ENCODE measurements at places on chromosomes 2 and 18.
A peak's percentile ranks its signal among the peaks of the same experiment; 100 is the strongest.

GRCh38 chr2:10277293-10278028 is 25.2 kb upstream of the HPCAL1 start:
- DNase-seq = no peak

DNA sequence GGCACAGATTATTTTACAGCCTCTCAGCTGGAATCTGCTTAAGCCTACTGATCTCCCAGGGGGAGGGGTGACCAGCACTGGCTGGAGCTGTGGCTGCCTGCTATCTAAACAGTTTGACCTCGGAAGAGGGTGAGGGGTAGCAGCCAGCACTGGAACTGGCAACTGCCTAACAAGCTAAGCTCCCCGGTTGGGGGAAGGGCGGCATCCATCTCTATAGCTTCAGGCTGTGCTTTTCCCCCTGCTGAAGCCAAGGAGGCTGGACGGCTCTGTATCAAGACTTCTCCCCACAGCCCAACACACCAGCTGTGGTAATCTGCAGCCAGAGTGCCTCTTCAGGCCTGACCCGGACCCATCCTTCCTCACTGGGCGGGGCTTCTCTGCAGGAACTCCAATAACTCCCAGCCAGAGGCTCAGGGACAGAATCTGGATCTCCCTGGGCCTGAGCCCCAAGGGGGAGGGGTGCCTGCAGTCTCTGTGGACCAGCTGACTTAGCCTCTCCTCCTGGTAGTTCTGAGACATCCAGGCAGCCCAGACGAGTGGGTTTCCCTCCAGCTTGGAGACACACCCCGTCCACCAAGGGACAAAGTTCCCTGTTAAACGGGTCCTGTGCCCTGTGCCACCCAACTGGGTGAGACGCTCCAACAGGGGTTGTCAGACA is 560.2 kb downstream of the LRP1B start:
- no peak for DNase-seq

DNA sequence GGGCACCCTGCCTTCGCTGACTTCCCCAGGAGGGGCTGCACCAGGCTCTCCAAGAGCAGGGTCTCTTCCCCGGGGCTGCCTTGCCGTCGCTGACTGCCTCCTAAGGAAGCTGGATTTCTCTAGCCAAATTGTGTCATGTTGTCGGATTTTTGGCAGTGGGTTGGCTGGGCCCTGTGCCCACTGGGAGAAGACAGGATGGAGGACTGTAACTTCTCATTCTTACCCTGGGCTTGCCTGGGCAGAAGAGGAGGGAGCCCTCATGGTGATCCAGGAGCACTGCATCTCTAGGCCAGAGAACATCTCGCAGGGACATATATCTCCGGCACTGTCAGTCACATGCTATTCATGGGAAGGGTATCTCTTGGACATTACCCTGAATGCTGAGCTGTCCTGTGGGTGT is 6.3 kb downstream of the MYO7B start:
- DNase-seq = no peak

DNA sequence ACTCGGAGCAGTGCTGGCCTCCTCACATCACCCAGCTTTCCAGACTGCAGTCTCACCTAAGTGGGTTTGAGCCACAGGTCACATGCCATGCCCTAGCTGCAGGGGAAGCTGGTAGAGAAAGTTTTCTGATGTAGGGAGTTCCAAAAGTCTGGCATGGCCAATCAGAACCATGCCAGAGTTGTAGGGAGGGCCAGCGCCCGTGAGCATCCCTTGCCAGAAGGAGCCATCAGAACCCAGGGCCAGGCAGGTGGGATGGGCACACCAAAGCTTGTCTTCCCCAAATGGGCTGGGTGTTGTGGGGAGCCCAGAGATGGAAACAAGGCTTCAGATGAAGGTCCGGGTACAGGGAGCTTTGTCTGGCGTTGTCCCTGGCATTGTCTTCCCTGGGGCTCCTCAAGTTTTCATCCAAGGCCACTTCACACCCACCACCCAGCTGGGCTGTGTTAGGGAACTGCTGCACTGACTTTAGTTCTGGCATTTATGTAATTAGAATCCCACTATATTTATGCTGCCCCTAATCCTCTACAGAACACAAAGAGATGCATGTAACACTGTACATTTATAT is 247.9 kb downstream of the KLHL29 start:
- no peak for DNase-seq

DNA sequence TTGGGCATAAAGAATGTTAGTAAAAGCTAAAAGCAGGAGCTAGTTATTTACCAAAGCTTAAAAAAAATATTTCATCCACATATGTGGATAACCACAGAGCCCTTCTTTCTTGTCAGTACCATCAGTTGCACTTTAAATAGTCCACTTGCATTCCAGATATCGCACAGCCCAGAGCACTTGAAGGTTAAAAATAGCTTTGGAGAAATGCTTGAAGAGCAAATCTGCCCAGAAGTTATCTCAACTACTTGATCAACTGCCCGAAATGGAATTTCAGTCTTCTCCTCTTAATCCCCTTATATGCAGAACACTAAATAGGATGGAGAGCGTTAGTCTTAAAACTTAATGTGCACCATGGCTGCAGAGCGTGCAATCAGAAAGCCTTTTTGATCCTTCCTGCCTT is 148.3 kb downstream of the PLEKHA3 start:
- no peak for DNase-seq

DNA sequence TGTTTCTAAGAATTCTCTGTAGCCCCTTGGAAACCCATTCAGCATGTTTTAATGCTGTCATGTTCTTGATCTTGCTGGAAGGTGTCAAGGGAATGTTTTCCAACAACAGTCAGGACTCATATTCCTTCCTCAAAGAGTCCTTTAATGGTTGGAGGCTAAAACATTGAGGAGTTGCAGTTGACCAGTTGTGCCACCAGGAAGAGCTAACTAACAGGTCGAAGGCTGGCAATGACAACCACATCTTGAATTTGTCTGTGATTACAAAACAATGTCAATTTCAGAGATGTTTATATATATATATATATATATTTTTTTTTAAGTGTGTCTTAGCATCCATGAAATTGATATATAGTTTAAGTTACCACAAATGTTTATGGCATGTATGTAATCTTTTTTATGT is 151.5 kb downstream of the INO80D start:
- no peak for DNase-seq

GRCh38 chr2:48176876-48177275 is 270.6 kb upstream of the FBXO11 start:
- no peak for DNase-seq

GRCh38 chr2:109260886-109261700 is 132.1 kb downstream of the SH3RF3 start:
- DNase-seq = peak; percentile 66

DNA sequence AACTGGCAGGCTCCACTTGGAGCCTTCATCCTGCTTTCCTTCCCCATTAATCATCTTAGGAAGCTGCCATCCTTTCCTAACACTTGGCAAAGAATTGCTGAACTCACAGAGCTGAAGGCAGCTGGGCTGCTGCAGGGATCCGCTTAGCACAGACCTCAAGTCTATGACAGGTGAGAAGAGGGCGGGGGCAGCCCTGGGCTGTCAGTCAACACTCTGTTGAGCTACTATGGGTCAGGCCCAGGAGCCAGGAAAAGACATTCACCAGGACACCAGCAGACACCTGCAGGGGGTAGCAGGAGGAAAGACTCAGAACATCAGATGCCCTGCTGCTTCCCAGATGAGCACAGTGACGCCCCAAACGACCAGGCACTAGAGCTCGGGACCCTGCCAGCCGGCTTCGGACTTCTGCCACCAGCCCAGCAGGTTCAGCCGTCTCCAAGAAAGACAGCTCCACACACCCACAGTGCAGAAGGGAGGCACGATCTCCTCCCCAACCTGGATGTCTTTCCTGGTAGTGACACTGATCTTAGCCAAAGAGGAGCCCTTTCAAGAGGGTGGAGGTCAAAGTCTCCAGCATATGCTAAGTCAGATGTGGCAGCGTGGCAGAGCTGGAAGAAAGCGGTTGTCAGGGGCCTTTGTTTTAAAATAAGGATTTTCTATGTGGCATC is 55.2 kb downstream of the SNORC start:
- DNase-seq = no peak

DNA sequence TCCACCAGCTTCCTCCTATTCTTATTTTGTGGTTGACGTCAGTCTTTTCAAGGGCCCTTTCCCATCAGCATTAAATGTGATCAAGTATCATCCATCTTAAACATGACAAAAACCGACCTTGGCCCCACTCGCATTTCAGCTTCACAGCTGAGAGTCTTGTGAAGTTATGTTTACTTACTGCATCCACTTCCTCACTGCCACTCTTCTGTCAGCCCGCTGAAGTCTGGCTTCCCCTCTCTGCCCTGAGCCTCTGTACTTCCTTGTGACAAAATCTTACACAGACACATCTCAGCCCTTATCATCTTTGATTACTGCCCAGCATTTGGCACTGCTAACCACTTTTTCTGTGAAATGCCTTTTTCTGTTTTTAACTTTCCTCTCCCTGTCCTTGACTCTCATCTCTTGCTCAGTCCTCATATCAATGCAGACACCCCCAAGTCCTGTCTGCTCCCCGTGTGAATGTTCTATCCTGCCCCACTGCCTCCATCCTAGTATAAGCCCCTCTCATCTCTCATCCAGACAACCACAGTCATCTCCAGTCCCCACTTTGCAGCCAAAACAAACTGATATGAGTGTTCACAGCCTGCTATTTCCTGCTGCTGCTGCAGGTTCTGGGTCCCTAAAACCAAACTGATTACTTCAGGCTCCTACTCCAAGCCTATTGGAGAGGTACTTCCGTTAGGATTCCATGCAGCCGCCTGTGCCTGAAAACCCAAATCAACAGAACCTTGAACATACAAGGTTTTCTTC is 31.4 kb downstream of the FOSL2 start:
- no peak for DNase-seq

DNA sequence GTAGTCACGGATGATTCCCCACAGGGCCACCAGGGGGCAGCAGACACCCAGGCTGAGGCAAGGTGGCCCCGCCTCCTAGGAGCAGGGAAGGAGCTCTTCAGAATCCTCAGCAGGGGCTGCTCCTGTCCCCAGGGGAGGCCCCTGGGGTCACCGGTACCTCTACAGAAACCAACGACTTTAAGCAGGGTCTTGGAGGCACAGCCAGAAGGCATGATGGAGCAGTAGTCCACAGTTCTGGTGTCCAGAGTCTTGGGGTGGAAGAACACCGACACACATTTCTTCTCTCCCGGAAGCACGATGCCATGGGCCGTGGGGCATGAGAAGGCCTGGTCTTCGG is 11.5 kb downstream of the CFAP65 start:
- DNase-seq = peak; percentile 68

DNA sequence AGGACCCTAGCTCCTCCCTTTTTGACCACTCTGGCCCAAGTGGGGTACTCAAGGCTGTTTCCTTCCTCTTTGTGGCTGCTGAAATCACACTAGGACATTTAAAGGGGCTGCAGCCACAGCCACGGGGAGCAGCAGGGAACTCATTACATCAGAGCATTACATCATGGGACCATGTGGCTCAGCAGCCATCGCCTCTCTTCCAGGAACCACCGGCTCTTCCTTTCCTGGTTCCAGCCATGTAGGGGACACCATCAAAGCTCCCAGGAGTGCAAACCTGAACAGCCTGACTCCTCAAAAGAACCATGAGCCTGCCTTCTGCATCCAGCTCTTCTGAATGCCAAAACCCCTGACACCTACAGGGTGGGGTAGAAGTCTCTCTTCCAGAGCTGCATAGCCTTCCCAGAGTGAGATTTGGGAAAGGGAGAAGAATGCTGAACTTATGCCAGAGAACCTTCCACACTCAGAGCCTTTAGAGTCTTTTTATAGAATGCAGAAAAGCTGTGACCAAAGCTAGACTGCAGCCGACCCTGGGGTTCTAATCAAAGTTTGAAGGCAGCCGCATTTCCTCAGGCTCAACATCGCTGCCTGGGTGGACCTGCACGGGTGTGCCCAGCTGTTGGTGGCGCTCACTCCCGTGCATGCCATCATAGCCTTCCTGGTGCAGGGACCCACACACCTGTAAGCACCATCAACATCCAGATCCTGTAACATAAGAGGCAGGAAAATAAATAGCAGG is 121.7 kb downstream of the KLHL29 start:
- DNase-seq = no peak

- no peak for DNase-seq
These were observed 44.3 kb upstream of the EHBP1 start for GRCh38 chr2:62661263-62661635.

- DNase-seq = no peak
These were observed 19.5 kb upstream of the TNS1 start for GRCh38 chr2:218022131-218022850.

GRCh38 chr2:230202430-230203109 is 17.2 kb downstream of the SP110 start:
- DNase-seq = no peak

DNA sequence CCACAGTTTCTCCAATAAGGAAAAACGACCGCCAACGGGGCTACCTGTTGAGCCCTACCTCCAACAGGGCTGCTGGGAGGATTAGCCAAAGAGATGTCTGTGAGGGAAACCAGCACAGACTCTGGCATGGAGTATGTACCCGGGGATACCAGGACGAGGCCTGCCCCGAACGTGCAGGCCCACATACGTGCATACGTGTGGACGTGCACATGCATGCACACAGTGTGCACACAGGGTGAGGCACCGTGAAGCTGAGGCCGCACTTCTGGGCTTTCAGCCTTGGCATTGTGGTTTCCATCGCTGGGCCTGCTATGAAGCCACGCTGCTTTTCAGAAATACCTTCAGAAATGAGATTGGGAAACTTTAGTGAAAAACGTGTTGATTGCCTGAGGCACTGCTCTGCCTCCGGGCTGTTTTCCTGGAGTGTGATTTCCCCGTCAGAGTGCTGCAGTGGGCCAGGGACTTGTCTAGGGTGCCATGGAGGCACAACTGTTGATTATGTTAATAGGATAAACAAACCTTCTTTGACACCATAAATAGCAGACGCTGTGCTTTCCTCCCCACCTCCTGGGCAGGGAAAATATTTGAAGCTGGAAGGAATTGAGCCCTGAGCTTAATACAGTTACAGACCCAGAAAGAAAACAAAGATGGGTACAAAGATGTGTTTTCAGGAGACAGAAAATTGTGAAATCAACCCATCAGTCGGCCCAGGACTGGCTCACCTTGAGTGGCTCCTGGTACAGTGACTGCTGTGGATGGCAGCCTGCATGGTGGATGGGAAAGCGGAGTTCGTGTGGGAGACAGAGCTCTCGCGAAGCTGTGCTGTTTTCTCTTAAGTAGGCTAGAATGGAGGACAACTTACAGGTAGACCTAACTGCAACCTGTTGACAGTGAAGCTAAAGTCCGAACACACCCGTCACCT is 182.3 kb downstream of the FAM210A start:
- no peak for DNase-seq

- no peak for DNase-seq
These were observed 28.1 kb downstream of the SLC1A4 start for GRCh38 chr2:65017335-65017734.
